AML-193 (cell line): ENCODE measurements at places on chromosomes 4 and X.
A peak's percentile ranks its signal among the peaks of the same experiment; 100 is the strongest.

- no peak for DNase-seq
Measured at GRCh38 chrX:149572743-149573142, 14.5 kb downstream of the MAGEA9B start.

- no peak for DNase-seq
Measured at GRCh38 chr4:165700855-165701254, 172.2 kb upstream of the TLL1 start.

GRCh38 chr4:86247320-86247719 is 112.5 kb downstream of the MAPK10 start:
- no peak for DNase-seq

GRCh38 chrX:41445781-41446358 is 1.3 kb upstream of the NYX start:
- DNase-seq, result no peak

- no peak for DNase-seq
Measured at GRCh38 chr4:183831026-183831446, 74.1 kb upstream of the STOX2 start.

DNA sequence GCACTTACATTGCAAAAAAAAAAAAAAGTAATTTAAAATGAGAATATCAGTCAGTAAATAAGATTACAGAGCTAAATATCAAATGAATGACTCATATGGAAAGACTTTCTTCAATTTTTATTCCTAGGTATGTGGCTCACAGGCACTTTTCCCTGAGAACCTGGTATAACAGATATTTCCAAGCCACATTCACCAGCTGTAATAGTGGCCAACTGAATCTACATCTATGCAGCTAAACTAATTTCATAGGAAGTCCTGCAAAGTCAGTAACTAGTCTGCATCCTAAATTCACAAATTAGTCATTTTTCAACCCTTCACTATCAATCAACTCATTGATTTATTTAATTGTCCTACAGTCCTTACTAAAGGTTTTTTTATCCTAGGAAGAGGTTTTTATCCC is 5.6 kb downstream of the PDE5A start:
- no peak for DNase-seq

GRCh38 chrX:109409181-109409580 is 72.7 kb downstream of the GUCY2F start:
- no peak for DNase-seq

DNA sequence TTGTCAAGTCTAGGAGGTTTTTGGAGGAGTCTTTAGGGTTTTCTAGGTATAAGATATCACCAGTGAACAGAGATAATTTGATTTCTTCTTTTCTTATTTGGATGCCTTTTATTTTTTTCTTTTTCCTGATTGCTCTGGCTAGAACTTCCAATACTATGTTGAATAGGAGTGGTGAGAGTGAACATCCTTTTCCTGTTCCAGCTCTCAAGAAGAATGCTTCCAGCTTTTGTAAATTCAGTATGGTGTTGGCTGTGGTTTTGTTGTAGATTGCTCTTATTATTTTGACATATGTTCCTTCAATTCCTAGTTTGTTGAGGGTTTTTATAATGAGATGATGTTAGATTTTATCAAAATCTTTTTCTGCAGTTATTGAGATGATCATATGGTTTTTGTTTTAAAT is 165.6 kb upstream of the WDFY3 start:
- DNase-seq, result no peak

GRCh38 chr4:924107-925096 is 7.7 kb downstream of the GAK start:
- DNase-seq, result no peak

- DNase-seq, result no peak
Measured at GRCh38 chrX:153303276-153304262, 18.0 kb downstream of the PNMA6F start.

DNA sequence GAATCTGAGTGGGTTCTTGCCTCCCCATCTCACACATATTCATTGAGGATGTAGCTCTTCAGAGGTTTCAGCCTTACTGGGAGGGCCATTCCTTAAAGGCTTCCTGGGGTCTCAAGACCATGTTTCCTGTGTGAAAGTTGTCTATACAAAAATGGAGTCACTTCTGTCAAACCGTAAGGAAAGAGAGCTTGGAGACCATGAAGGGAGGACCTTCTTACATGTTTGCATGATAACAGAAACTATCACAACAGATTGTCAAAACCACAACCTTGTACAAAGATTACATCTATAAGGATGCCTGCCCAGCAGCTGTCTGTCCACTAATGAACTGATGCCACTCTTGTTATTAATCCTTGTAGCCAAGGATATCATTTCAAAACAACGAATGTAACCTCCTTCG is 139.3 kb downstream of the PDE5A start:
- DNase-seq, result no peak

DNA sequence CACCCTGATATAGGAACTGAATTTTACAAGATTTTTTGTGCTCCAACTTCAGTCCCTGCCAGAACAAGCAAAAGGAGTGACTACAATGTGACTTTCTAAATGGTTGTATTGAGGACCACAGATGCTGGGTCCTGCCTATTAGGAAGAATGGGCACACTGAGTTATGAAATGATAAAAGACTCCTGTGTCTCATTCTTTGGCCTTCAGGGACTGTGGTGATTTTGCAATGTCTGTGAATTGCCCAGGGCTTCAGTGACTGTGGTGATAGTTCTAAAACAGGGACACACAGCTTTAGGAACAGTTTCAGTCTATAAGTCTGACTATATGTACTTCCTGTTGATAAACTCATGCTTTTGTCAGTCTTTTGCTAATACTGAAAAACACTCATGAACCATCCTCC is 210.2 kb downstream of the DMD start:
- DNase-seq, result no peak

GRCh38 chr4:80196922-80197573 is at the start of gene PRDM8:
Gene PRDM8 (plus strand): TSS chr4:80197503. CDS start chr4:80200081, 2,578 bp downstream.
- no peak for DNase-seq

GRCh38 chr4:22090661-22091351 is 142.2 kb upstream of the KCNIP4 start:
- DNase-seq, result no peak

GRCh38 chr4:189940178-189941004 is at the start of gene FRG1:
Gene FRG1 (plus strand): TSS chr4:189940872. CDS start chr4:189941010, 138 bp downstream.
- DNase-seq, result no peak

DNA sequence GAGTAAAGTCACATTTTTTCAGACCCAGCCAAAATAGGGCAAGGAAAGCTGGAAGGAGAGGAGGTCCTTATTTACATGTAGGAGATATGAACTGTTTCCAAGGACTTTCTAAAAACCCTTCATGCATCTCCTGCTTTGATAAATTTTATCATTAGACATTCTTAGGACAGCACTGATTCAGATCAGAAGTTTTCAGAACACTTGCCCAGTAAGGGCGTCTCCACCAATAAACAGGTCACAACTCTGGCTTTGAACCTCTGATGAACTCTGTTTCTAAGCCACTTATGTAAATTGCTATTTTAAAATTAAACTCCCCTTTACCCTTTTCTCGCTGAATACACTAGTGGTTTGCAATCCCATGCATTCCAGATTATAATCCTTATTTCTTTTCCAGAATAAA is 505.3 kb upstream of the SLIT2 start:
- no peak for DNase-seq

GRCh38 chr4:169189372-169189771 is 81.4 kb downstream of the SH3RF1 start:
- DNase-seq, result no peak

- peak; percentile 3 for DNase-seq
Measured at GRCh38 chr4:26900765-26901164, 40.1 kb downstream of the STIM2 start.

- no peak for DNase-seq
Measured at GRCh38 chr4:168143601-168144000, 51.3 kb downstream of the ANXA10 start.

GRCh38 chr4:27886120-27886519 is 1025.5 kb downstream of the STIM2 start:
- DNase-seq, result no peak

DNA sequence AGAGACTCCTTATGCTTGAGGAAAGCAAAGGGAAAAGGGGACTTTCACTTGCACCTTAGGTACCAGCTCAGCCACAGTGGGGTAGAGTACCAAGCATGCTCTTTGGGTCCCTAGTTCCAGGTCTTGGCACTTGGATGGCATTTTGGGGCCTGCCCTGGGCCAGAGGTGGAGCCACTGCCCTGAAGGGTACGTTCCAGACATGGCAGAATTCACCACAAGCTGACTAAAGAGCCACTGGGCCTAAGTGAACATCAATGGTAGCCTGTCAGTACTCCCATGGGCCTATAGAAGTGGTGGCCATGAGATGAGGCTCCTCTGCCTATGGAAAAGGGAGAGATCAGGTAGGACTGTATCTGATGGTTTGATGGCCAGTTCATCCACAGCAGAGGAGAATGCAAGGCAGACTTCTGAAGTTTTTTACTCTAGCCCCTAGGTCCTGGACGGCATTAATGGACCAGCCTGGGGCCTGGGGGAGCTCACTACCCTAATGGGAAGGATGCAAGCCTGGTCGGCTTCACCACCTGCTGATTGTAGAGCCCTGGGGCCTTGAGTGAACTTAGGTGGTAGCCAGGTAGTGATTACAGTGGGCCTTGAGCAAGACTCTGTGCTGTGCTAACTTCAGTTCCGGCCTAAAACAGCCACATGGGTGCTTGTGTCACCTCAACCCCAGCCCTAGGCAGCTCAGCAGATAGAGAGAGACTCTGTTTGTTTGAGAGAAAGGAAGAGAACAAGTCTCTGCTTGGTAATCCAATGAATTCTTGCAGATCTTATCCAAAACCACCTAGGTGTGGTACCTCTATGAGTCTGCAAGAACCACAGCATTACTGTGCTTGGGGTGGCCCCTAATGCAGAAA is 19.8 kb upstream of the HSFX4 start:
- no peak for DNase-seq

GRCh38 chr4:188332265-188332664 is 193.0 kb downstream of the TRIML1 start:
- DNase-seq, result no peak

GRCh38 chr4:92303621-92304027 is at the start of gene GRID2:
Gene GRID2 (plus strand): TSS chr4:92303966.
- DNase-seq, result no peak

DNA sequence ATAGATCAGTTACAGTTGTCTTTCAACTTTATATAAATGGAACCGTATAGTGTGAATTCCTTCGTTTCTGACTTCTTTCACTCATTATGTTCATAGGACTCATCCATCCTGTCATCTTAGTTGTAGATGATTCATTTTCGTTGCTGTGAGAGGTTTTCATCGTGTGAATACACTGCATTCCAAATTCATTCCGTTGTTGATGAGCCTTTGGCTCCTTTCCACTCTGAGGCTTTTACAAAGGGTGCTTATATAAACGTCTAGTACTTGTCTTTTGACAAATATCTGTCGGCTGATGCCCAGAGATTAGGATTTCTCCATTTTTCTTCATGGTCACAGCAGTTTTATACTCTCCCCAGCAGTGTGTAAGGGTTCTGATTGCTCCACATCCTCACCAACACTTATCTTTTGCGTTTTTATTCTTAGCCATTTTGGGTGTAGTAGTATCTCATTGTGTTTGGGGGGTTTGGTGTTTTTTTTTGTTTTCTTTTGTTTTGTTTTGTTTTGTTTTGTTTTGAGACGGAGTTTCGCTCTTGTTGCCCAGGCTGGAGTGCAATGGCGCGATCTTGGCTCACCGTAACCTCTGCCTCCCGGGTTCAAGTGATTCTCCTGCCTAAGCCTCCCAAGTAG is 48.6 kb downstream of the LRP2BP start:
- no peak for DNase-seq

GRCh38 chr4:63556332-63556731 is 852.9 kb downstream of the TECRL start:
- DNase-seq, result no peak

DNA sequence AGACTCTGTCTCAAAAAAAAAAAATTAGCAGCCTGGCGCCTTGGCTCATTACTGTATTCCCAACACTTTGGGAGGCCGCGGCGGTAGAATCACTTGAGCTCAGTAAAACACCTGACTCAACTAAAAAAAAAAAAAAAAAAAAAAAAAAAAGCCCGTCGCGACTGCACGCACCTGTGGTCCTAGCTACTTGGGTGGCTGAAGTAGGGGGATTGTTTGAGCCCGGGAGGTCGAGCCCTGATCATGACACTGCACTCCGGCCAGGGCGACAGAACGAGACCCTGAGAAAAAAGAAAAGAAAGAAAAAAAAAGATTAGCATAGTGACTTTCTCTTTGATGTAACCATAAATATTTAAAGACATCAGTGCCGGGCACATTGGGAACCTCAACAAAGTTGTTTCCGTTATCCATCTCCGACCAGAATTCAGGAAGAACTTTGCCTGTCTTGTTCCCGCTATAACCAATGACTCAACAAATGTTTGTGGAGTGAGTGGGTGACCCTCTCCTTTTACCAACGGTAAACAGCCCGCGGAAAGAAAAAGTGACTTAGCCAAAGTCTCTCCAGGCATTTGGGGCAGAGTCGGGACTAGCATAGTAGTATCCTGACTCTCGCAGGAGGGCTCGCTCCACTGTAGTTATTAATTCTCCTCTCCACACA is 553 bp upstream of the MED28 start:
- no peak for DNase-seq
